ENCODE measurements at places on chromosomes 2 and 18. TPM values are rescaled to one million over a fixed set of nuclear protein-coding genes. Genes with fewer than 3 reads are reported as not detected.

IKZF2 gene
- 17.1 TPM for total RNA-seq

CHRND gene
- total RNA-seq: not detected

GRCh38 chr2:58215429-58215828, 25.7 kb downstream of the FANCL start:
- no peak overlapping the region for H3K27ac ChIP-seq
- H3K27me3 ChIP-seq: no peaks in the 10 kb centered on the region
- no peak for DNase-seq
- no peaks in the 10 kb centered on the region for H3K36me3 ChIP-seq

GRCh38 chr18:35731701-35732100, 150.2 kb downstream of the GALNT1 start:
- no peak for DNase-seq
- H3K27me3 ChIP-seq: peaks cover 1% of the 10 kb centered on the region
- no peak overlapping the region for H3K4me3 ChIP-seq
- H3K4me1 ChIP-seq: no peaks in the 10 kb centered on the region
- no peaks in the 10 kb centered on the region for H3K36me3 ChIP-seq

DNA sequence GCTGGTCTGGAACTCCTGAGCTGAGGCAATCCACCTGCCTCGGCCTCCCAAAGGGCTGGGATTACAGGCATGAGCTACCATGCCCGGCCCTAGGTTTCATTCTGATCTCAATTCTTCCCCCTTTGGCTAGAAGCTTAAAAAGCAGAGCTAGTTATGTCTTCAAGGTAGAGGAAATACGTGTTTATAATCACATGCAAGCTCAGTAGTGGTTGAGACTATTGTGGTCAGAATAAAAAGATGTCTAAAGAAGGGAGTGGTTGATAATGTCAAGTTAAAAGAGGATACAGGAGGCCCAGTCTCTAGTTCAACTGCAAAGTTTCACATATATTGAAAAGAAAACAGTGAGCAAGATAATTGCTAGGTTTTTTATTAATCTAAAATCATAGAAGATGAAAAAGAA, 807.8 kb upstream of the ACVR2A start:
- H3K27ac ChIP-seq: no peak overlapping the region
